Breast epithelium (tissue), 4 donors: ENCODE measurements at places on chromosomes 7 and 10. TPM values are rescaled to one million over a fixed set of nuclear protein-coding genes. Genes with fewer than 3 reads are reported as not detected.

The PNLIP gene
- total RNA-seq = not detected

- no peak overlapping the region for H3K4me3 ChIP-seq
- no peak overlapping the region for H3K27ac ChIP-seq
- no peaks in the 10 kb centered on the region for H3K27me3 ChIP-seq
- no peaks in the 10 kb centered on the region for H3K36me3 ChIP-seq
- no peaks in the 10 kb centered on the region for H3K4me1 ChIP-seq
Observed at GRCh38 chr7:122652876-122653275, 46.0 kb downstream of the RNF133 start.

DNA sequence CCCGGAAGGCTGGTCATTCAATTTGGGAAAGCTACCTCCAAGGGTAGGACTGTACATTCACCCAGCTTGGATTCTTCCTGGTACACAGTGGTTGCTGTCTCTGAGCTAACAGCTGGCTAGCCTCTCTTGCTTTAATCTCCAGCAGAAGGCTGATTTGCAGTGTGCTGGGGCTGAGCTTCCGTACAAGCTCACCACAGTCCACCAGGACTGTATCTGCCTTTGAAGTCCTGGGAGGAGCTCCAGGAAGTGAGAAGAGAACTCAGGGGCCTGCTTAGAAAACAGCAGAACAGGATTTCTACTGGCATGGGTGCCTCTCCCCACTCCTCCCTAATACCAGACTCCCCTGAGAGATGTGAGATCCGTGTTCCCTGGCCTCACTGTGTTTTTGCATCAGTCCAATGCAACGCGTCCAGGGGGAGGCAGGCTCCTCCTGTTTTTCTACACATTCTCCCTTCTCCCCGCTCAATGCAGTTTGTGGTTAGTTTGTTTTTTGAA lies 6.6 kb downstream of the AFAP1L2 start:
- peaks cover 6% of the 10 kb centered on the region for H3K4me1 ChIP-seq
- DNase-seq = no peak
- no peaks in the 10 kb centered on the region for H3K36me3 ChIP-seq
- no peaks in the 10 kb centered on the region for H3K27me3 ChIP-seq
- H3K4me3 ChIP-seq = peak overlapping the region; percentile 43
- peak overlapping the region; percentile 75 for H3K27ac ChIP-seq

The MYH16 gene
- not detected for total RNA-seq

DNA sequence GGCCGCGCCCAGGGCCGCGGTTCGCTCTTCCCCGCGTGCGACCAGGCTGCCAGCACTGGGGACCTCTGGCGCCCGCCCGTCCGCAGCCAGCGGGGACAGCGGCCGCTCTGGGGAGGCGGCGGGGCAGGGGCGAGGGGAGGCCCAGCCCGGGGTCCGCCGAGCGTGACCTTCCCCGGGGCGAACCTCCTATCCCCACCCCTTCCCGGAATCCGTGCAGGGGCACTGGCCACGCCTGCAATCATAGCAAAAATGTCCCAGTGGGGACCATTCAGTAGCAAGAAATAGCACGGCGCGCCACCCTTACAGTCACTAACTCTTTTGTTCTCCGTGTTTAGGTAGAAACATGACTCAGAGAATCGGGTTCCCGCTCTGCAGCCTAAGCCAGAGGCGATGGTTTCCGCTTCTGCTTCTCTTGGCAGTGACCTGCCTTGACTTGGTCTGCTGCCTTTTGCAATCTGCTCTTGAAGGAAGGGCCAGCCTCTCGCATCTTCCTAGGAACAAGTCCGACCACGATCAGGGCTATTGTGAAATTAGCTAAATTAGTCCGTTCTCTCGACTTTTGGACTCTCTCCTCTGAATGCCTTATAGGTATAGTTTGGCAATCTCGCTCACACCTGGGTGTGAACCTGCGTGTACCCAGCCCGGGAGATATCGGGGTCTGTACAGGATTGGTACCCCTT lies 79.3 kb upstream of the ACBD5 start:
- H3K36me3 ChIP-seq = no peaks in the 10 kb centered on the region
- DNase-seq = peak; percentile 82
- H3K27ac ChIP-seq = peak overlapping the region; percentile 89
- no peaks in the 10 kb centered on the region for H3K27me3 ChIP-seq
- H3K4me1 ChIP-seq = peaks cover 4% of the 10 kb centered on the region

DNA sequence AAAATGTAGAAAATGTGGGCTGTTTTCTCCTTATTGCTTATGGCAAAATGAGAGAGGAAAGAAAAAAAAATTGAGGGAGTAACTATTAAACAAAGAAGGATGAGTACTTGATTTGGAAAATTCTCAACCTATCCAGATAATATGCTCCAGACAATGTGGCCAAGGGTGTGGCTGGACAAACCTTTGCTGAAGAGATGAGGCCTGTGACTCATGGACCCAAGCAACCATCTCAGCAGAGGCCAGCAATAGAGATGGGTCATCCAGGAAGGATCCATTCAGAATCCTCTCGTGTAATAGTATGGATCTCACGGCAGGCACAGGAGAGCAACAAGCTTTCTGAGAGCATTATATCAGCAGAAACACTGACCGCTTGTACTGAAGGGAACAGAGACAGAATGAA lies 120.3 kb upstream of the CELF2 start:
- no peak overlapping the region for H3K27ac ChIP-seq
- no peaks in the 10 kb centered on the region for H3K4me1 ChIP-seq
- no peak overlapping the region for H3K4me3 ChIP-seq
- no peak for DNase-seq

- no peak for DNase-seq
- no peak overlapping the region for H3K27ac ChIP-seq
- peak overlapping the region; percentile 54 for H3K4me3 ChIP-seq
- no peaks in the 10 kb centered on the region for H3K36me3 ChIP-seq
- H3K4me1 ChIP-seq = peaks cover 7% of the 10 kb centered on the region
- no peaks in the 10 kb centered on the region for H3K27me3 ChIP-seq
Observed at GRCh38 chr7:47537716-47538675, 43.9 kb downstream of the TNS3 start.

DNA sequence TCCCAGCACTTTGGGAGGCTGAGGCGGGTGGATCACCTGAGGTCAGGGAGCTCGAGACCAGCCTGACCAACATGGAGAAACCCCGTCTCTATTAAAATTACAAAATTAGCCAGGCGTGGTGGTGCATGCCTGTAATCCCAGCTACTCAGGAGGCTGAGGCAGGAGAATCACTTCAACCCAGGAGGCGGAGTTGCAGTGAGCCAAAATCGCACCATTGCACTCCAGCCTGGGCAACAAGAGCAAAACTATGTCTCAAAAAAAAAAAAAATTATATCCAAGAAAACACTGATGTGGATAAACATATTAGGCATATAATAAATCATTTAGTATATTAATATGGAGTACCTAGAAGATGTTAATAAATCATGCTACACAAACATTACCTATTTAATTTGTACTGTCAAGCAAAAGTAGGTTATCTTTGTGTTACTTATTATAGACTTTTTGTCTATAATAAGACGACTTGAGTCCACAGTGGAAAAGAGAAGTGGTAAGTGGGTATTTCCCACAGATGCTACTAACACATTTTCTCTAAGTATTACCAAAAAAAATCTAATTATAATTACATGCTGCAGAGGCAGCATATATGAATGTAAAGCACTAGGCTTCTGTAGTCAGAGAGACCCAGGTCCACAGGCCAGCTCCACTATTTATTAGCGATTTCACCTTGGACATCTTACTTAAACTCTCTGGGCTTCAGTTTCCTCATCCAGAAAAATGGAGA lies 34.5 kb downstream of the DNMBP start:
- H3K4me1 ChIP-seq = no peaks in the 10 kb centered on the region
- H3K4me3 ChIP-seq = no peak overlapping the region
- DNase-seq = no peak
- no peaks in the 10 kb centered on the region for H3K36me3 ChIP-seq
- no peak overlapping the region for H3K27ac ChIP-seq
- no peaks in the 10 kb centered on the region for H3K27me3 ChIP-seq

DNA sequence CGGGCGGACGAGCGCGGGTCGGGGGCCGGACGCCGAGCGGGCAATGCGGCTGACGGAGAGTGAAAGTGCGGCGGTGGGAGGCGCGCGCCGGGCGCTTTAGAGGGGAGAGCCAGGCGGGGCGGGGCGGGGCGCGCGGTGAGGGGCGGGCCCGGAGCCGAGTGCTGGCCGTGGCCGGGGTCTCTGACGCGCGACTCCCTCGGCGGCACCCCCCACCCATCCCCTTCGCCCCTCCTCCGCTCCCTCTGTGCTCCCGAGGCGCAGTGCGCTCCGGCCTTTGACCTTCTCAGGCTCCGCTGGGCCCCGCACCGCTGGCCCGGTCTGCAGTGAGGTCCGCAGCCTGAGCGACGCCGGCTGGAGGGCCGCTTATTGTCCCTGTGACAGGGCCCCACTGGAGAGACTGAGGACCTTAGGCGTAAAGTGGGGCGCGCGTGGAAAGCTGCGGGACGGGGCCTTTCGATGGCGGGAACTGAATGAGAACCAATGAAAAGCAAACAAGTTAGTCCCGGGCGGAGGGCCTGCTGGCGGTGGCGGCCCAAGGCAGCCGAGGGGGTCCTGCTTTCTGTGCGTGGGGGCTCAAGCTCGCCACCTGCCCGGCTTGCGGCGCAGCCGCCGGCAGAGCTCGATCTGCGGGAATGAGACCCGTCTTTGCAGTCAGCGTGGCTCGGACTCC lies at the start of gene CXCL12:
Gene CXCL12 (minus strand): TSS at position 72 of the 670 bp plus-strand sequence. CDS start 92 bp downstream, outside the sequence.
- peaks cover 25% of the 10 kb centered on the region for H3K27me3 ChIP-seq
- H3K36me3 ChIP-seq = no peaks in the 10 kb centered on the region
- H3K4me3 ChIP-seq = peak within 1 kb of the TSS; percentile 85
- peak within 1 kb of the TSS; percentile 65 for H3K27ac ChIP-seq
- H3K4me1 ChIP-seq = no peaks in the 10 kb centered on the region
- DNase-seq = no peak

GRCh38 chr7:134740376-134740775 lies 39.1 kb upstream of the CALD1 start:
- no peaks in the 10 kb centered on the region for H3K4me1 ChIP-seq
- no peak overlapping the region for H3K4me3 ChIP-seq
- DNase-seq = no peak
- H3K36me3 ChIP-seq = no peaks in the 10 kb centered on the region

DNA sequence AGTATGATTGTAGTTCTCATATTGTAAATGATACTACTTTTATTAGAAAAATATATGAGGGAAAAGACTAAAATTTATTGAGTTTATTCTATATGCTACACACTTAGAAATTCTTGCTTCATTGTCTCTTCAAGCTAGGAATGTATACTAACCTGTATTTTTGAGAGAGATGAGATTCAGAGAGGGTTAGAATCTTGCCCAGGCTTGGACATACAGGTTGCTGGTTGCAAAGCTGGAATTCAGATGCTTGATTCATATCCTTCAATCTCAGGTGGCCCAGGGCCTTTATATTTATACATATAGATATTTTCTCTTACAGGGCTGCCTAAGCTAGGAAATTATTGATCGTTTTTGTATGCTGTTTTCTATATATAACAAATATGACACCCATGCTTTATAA lies 324.2 kb downstream of the CDK14 start:
- H3K27me3 ChIP-seq = no peaks in the 10 kb centered on the region
- no peak overlapping the region for H3K4me3 ChIP-seq
- DNase-seq = no peak
- no peaks in the 10 kb centered on the region for H3K4me1 ChIP-seq
- H3K27ac ChIP-seq = no peak overlapping the region
- H3K36me3 ChIP-seq = no peaks in the 10 kb centered on the region

- no peaks in the 10 kb centered on the region for H3K27me3 ChIP-seq
- no peak overlapping the region for H3K4me3 ChIP-seq
- DNase-seq = no peak
- no peak overlapping the region for H3K27ac ChIP-seq
- no peaks in the 10 kb centered on the region for H3K36me3 ChIP-seq
Observed at GRCh38 chr10:109173121-109173520, 750.2 kb downstream of the XPNPEP1 start.

- H3K27me3 ChIP-seq = no peaks in the 10 kb centered on the region
- no peak for DNase-seq
- H3K36me3 ChIP-seq = no peaks in the 10 kb centered on the region
- H3K27ac ChIP-seq = no peak overlapping the region
- H3K4me1 ChIP-seq = no peaks in the 10 kb centered on the region
Observed at GRCh38 chr10:23723796-23724195, 284.9 kb downstream of the OTUD1 start.

- H3K4me3 ChIP-seq = no peak overlapping the region
- no peak for DNase-seq
- no peaks in the 10 kb centered on the region for H3K27me3 ChIP-seq
- H3K36me3 ChIP-seq = no peaks in the 10 kb centered on the region
Observed at GRCh38 chr7:122584676-122585251, 114.2 kb downstream of the RNF133 start.

DNA sequence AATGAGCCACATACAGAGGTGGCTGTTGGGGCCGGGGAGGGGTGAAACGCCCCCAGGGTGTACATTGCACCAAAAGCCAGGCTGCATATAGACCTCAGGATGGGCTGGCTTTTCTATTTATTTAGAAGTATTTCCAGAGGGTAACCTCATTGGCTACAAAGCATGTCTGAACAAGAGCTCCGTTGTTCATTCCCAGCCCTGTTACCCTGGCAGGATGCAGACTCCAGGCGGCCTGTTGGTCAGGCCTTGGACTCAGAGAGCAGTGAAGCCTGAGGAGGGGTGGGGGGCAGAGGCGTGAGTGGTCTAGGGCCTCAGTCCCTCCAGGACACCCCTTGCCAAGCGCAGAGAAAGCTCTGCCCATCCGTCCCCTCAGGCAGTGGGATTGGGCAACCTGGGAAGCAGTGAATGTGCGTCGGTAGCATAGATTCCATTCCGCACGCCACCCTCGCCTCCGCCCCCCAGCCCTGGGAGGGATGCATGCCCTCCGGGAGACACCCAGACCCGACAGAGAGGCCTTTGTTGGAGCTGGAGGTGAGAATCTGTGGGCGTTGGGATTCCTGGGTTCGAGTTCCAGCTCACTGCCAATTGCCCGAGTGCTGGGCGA lies 41.9 kb downstream of the TCF7L2 start:
- H3K27ac ChIP-seq = peak overlapping the region; percentile 88
- H3K4me1 ChIP-seq = no peaks in the 10 kb centered on the region
- peak; percentile 65 for DNase-seq
- H3K4me3 ChIP-seq = no peak overlapping the region

DNA sequence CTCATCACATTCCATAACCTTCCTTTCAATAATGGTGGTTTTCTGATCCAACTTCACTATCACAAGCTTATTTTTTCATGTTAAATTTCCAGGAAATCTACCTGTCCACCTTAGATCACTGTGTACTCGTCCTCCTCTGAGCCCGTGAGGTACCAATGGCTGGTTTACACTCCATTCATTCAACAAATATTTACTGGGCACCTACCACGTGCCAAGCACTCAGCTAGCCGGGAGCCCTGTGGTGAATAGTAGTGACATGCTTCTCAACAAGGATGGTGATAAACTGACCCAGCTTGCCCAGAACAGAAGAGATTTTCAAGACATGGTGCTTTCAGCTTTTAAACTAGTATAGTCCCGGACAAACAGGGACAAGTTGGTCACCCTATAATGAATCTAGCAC lies 98.2 kb downstream of the FAM204A start:
- no peaks in the 10 kb centered on the region for H3K4me1 ChIP-seq
- no peak overlapping the region for H3K4me3 ChIP-seq
- peaks cover 68% of the 10 kb centered on the region for H3K27me3 ChIP-seq

DNA sequence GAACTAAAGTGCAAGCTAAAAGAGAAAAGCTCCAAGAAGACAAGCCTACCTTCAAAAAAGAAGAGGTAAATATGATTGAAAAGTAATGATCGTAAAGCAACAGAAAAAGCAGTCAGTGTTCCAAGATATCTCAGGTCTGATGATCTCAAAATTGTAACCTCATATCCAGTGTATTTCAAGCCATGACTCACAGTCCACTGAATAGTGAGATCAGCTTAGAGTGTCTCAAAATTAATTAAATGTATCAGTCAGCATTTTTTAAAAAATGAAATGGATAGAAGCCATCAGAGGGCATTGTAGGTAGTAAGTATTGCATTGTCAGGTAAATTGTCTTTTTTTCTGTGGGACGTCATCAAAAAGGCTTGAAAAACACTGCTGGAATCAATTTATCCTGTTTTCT lies 50.6 kb upstream of the AGBL3 start:
- H3K36me3 ChIP-seq = no peaks in the 10 kb centered on the region
- H3K27me3 ChIP-seq = no peaks in the 10 kb centered on the region
- no peak overlapping the region for H3K4me3 ChIP-seq
- H3K4me1 ChIP-seq = no peaks in the 10 kb centered on the region
- no peak for DNase-seq
- peak overlapping the region; percentile 84 for H3K27ac ChIP-seq

The NKX2-3 gene
- total RNA-seq = not detected
